ENCODE measurements at places on chromosomes 16 and 17.
A peak's percentile ranks its signal among the peaks of the same experiment; 100 is the strongest.

DNA sequence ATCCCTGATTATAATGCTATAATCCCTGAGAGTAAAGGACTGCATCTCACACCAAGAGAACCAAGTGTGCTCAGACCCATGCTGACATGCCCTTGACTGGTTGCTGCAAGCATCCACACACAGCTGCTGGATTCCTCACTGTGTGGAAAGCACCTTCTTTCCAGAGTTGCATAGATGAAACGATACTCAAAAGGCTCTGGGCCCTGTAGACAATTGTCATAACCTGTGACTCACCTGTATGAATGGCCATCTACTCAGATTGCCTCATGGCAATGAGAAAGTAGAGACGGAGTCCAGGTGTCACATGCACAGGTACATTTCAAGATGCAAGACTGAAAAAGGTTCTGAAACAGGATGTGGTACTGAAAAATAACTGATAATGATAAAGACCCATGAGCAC, 58.1 kb downstream of the MPHOSPH6 start:
- DNase-seq: no peak

GRCh38 chr17:21352221-21352980, 23.8 kb upstream of the KCNJ12 start:
- DNase-seq: no peak

- DNase-seq: no peak
Measured at GRCh38 chr16:82788919-82789318, 162.2 kb downstream of the CDH13 start.

DNA sequence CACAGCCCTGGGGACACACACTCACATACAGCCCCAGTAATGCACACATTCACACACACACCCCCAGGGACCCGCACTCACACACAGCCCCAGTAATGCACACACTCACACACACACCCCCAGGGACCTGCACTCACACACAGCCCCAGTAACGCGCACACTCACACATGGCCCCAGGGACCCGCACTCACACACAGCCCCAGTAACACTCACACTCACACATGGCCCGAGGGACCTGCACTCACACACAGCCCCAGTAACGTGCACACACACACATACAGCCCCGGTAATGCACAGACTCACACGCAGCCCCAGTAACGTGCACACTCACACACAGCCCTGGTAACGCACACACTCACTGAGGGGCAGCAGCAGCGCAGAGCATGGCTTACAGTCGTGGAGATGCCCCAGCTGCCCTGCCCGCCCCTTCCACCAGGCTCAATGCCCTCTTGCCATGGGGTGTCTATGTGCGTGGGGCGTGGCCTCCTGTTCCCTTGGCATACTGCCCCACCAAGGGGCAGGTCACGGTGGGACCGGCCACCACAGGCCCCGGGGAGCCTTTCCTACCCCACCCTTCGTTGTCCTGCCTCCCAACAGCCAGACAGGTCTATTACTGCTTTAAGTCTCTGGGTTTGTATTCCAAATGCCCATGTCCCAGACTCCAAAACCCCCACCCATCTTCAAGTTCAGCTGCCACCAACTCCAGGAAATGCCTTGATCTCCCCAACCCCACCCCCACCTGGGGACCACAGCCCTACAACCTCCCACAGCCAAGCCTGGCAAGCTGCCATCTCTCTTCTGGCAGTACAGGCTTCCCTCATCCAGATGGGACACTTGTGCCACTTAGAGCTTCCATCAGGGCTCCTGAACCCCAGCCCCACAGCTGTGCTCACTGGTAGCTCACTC, 2.7 kb downstream of the CCDC102A start:
- no peak for DNase-seq

- no peak for DNase-seq
Measured at GRCh38 chr16:9602189-9602588, 510.7 kb downstream of the HAPSTR1 start.

DNA sequence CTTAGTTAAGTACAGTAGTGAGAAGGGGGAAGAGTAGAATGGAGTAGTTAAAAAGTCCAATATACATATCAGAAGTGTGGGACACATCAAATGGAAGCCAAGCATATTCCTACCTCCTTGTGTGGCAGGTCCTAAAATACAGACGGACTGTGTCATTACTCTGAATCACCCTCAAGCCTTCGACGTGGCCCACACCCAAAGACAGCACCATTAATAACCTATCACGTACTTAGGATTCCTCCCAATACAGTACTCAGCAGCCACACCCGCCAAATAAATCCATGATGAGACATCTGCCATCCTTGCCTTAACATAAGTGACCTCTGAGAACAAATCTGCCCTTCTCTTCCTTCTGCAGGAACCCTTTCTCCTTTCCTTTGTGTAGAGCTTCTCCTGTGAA, 38.9 kb downstream of the UBE2G1 start:
- peak; percentile 76 for DNase-seq

DNA sequence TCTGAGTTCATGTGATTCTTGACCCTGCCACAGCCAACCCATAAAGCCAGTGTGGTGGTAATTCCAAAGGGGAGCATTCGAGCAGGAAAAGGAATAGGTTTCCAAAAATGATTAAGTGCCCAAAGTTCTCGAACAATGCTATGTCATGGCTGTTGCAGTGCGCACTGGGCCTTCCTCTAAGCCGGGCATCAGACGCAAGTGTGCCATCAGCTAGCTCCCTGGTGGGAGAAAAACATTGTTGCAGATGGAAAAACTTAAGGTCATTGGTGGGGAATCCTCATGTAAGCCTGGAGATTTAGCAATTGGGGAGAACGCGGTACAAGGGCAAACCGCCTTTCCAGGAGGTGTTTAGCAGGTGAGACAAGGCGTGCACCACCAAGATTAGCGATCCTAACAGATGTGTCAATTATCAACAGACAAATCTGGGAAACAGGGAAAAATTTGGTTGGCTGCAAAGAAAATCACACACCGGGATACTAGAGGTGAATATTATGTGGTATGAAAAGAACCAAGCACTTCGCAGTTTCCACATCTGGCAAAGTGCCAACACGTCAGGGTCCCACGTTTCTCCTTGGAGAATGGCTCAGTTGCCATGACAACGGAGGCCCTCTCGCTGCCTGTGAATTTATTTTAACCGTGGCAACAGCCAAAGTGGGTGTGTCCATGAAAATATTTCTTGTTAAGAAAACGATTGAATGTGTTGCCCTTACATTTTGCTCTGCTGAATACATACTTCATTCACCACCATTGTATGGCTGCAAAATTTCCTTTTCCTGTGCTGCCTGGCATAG, 118.5 kb upstream of the CACNG5 start:
- DNase-seq: no peak

DNA sequence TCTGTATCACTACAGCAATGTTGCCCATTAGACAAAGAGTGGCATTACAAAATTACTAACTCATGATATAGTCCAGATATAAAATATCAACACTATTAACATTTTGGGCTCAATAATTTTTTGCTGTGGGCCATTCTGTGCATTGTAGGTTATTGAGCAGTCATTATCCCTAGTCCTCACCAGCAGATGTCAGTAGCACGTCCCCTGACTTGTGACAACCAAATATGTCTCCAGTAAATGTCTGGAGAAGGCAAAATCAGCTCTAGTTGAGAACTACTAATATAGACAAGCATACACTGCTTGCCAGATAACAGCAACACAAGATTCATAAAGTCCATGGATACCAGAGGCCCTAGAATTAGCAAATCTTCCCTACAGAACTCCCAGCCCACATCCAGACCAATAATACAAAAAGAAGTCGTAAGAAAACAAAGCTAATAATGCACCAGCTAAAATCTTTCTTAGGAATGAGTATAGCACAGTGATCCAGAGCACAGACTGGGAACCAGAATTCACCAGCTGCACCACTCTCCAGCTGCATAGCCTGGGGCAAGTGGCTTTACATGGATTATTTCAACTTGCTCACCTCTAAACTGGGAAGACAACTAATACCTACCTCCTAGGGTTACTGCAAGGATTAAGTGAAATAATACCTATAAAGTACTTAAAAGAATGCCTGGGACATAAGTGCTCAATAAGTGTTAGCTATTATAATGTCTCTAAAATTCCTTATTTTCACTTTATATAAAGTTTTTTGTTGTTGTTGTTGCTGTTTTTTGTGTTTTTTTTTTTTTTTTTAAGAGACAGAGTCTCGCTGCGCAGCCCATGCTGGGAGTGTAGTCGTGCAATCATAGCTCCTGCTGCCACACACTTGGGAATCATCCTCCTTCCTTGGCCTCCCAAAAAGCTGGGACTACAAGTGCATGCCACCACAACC, 23.7 kb downstream of the HELZ start:
- peak; percentile 54 for DNase-seq

DNA sequence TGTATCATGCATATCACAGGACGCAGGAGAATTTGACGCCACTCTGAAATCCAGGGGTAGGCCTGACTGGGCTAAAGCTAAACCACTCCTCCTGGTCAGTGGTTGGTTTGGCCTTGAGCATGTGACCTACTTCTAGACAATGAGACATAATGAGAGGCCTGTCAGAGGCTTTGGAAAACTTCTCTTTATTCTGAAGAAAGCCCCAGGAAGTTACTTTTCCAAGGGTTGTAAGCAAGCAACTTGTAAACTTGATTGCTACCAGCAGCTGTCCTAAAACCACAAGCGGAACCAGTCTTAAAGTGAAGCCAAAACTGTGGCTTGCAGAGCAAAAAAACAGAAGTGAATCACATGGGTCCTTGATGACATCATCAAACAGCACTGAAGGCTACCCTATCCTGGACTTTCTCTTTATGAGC, 138.2 kb upstream of the COX10 start:
- peak; percentile 37 for DNase-seq

DNA sequence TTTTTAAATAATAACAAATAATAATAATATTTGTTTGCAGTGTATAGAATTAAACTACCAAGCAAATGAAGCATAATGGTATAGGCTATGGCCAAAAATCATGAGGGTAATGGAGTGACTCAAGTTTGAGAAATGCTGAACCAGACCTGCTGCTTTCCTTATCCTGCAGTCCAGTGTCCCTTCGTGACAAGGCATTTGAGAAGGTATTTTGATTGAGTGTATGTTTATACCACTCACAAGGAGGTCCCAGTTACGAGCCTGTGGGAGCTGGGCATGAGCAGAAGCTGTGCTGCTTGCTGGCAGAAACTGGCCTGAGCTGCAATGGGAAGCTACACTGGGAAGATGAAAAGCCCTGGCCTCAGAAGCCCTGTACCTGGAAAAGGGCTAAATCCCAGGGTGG, 50.3 kb downstream of the GNAO1 start:
- DNase-seq: no peak

DNA sequence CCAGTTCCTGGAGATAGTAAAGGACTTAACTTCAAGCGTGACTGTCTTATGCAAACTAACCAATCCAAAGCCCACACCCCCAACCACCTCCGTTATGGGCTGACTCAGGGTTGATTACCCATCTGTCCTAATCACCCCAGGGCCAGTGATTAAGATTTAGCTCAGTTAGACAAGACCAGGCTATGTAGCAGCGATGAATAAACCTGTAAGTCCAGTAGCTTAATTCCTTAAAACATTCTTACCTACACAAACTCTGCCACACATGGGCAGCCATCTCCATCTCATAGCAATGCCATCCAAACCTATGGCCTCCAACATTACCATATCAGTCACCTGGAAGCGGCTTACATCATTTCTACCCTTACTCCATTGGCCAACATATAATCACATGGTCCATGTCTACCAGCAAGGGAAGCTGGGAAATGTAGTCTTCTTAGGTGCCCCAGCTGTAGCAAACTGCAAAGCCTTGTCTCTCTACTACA, 266.7 kb downstream of the SHISA9 start:
- DNase-seq: no peak

GRCh38 chr17:42025936-42026335, 6.0 kb downstream of the NKIRAS2 start:
- no peak for DNase-seq

DNA sequence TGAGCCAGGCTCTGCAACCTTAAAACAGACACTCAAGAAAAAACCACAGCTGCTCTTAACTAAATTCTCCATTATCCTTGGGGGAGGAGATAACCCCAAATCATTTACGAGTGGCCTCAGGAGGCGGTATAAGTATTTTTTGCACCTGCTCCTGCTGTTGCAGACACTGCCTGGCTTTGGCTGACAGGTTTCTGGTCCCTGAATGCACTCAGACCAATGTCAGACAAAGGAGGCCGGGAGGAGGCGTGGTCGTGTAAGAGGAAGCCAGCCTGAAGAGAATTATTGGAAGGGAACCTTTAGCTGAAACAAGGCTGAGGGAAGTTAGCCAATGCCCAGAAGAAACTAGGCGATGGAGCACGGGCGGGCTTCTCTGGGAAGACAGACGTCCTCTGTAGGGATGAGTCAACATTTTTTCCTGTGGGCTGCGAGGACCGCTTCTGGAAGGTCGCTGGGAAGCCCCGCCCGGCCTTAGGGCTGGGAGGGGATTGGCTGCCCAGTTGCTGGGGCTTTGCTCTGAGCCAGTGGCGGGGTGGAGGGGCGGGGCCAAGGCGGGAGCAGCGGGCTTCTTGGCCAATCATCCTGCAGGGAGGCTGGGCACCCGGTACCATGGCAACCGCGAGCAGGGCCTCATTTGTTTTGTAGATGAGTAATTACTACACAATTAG, 82.3 kb downstream of the CCDC182 start:
- peak; percentile 99 for DNase-seq

DNA sequence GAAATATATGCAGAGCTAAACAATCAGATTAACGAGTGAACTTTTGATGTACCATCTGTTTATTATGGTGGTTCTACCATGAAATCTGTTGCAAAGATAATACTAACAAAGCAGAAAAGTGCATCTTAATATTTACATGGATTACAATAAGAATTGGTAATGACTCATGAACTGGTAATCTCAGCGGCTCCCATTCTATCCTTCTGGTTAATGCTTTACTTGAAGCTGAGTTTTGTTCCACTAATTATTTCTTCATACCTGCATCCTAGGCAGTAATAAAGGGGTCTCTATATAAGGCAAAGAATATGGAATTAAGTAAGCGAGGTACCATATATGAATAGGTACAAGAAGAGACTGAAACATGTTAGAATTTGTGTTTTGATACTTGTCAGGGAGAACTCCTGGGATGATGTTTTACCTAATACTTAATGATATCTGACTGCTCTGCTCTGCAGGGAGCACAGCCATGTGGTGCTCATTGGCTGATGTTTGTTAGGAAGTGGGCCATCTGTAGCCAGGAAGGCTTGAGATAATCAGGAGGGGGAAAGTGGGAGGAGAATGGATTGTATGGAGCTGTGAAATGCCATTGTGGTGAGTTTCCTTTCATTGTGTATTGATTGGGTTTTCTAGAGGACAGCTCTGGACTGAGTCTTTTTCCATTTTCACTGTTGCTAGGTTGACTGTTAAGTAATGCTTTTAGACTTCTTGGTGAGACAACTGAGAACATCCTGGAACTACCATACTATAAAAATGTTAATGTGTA, 52.6 kb downstream of the MAP2K6 start:
- peak; percentile 31 for DNase-seq

Data from AG08395 (cell line).